ENCODE measurements at places on chromosomes 11 and 22.

DNA sequence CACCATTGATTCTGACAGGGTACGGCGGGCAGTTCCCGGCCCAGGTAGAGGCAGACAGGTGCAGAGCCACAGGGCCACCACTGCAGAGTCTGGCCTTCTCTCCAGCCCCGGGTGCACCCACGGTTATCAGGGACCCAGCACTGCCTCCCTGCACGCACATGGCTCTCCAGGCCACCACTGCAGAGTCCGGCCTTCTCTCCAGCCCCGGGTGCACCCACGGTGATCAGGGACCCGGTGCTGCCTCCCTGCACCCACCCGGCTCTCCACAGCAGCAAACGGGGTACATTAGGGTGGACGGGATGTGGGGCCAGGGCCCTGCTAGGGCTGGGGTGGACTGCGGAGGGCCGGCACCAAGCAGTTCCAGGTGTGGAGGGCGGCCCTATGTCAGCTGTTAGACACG, 272.9 kb downstream of the BRD1 start:
- no peak for DNase-seq

DNA sequence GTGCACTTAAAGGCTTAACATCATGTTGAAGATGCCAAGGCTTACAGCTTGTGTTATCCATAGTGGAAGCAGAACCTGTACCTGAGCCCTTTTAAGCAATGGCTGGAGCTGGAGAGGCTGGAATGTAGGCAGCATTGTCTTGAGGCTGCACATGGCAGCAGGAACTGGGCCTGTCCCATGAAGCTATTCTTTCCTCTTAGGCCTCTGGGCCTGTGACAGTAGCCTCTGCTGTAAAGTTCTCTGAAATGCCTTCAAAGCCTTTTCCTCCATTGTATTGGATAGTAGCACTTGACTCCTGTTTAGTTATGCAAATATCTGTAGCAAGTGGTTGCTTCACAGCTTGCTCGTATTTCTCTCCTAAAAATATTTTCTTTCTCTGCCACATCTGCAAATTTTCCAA, 127.4 kb upstream of the ANO5 start:
- DNase-seq, result no peak

DNA sequence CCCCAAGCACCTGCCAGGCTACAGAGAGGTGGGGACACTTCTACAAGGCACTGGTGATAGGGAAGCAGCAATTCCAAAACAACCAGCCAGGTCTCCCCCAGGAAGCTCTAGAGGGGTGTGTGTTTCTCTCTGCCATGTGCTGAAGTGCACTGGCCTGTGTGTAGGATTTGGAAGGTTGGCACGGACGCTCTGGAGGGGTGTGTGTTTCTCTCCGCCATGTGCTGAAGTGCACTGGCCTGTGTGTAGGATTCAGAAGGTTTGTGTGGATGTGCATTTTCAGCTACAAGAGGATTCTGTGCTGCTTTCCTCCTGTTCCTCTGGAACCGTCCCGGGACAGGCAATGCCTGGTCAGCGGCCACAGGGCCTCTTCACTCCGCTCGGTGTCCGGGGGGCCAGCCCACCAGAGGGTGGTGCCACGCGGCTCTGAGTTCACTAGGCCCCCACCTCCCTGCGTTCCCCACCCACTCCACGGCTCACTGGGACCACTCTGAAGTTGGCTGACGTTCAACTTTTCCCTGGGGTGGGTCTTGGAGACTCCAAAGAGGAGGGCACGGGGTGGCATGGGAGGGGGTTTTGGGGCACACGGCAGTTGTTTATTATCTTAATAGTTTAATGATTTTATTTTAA, 552.8 kb downstream of the BRD1 start:
- no peak for DNase-seq

DNA sequence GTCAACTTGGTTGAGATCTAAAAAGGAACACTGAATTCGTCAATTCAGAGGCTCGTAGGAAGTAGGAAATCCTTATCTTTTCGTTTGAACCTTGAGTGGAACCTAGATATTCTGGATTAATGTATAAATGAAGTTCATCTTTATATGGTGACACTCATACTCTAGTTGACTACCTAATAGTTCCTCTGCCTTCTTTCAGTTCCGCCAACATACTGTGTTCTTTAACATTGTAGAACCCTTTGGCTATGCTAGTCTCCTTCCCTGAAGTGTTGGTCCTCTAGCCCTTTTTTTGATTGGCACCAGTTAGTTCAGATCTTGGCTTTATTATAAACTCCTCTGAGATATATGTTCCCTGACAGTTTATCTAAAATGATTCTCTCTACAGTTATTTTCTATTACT, 1.5 kb downstream of the ATM start:
- no peak for DNase-seq

DNA sequence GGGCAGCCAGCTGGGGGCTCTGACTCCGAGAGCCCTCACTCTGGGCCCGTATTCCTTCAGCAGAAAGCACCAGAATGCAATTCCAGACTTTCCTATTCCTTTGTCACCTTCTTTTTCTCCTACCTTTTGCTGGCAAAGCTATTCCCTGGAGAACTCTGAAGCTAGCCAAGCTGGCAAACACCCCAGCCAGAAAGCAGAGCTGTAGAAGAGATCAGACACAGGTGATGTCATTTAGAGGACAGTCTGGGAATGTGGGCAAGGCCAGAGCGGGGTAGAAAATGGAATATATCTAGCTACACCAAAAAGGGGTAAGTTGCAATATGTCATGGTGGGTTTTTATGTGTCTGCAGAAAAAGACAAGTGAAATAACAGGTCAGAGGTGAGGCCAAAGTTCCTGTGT, 205.1 kb downstream of the NXPE2 start:
- no peak for DNase-seq

DNA sequence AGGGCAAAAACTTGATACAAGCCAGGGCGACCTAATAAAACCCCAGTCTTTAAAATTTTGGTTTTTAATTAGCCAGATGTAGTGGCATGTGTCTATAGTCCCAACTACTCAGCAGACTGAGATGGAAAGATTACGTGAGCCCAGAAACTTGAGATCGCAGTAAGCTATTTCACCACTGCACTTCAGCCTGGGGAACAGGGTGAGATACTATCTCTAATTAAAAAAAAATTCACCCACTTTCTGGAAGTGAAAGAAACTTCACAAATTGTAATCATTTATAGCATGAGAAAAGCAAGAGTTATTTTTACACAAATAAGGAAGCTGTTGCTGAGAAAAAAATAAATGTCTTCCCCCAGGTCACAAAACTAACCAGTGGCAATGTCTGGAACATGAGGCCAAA, 882 bp upstream of the GLYATL2 start:
- DNase-seq, result no peak

Measured in fibroblast of mammary gland (primary cell).